ENCODE measurements at places on chromosomes 5 and 9.

DNA sequence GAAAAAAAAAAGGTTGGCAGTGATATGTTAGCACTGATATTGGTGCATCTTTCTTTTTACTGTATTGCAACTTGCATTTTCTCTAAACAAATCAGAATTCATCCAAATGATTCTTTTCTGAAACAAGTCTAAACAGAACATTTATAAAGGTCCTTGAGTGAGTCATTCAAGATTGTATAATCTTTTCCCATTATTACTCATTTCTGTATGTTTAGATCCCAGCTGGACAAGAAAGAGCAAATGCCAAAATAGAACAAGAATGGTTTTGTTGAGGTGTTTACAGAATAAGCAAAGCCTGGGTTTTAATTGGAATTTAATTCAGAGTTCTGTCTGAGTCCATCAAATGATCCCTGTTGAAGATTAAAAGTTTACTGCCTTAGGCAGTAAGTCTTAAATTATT lies 112.3 kb downstream of the VCAN start:
- no peak for DNase-seq

DNA sequence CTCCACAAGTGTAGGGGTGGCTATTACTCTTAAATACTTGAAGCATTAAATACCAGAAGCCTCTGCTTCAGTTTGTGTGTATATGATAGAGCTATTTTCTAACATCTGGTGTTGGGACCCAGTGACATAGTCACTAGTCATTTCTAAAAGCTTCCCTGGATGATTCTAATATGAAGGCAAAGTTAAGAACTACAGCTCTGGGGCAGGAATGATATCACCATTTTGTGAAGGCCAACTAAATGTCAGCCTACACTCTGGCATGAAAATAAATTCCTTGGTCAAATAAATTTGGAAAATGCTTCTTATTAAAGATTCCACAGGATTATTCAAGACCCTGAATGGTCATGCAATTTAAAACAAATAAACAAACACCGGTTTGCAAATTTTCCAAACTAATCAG lies 197.7 kb downstream of the PLK2 start:
- no peak for DNase-seq

DNA sequence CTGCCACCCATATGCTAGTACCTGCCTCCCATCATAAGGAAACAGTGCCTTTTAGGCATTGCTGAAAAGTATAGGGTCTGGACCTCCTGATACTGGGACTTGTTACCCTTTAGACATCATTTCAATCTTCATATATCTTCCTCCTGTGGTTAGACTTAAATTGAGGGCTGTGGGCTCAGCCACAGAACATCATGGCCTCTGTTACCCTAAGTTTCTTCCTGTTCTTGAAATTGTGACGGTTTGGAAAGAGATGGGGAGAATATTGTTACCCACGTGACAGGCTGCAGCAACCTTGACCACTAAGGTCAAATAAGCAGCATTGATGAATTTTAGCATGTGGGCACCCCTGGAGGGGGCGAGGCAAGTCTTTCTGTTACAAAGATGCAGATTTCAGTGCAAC lies 87.7 kb downstream of the PDE8B start:
- DNase-seq = no peak

- no peak for DNase-seq
Measured at GRCh38 chr9:16421532-16421931, 448.9 kb downstream of the BNC2 start.

Data from stimulated activated CD4-positive, alpha-beta T cell treated with anti-CD3 and anti-CD28 coated beads, Interleukin-2, amount 100 ng/mL, for 24 hours (primary cell).